ENCODE measurements at places on chromosomes 1 and 21.

DNA sequence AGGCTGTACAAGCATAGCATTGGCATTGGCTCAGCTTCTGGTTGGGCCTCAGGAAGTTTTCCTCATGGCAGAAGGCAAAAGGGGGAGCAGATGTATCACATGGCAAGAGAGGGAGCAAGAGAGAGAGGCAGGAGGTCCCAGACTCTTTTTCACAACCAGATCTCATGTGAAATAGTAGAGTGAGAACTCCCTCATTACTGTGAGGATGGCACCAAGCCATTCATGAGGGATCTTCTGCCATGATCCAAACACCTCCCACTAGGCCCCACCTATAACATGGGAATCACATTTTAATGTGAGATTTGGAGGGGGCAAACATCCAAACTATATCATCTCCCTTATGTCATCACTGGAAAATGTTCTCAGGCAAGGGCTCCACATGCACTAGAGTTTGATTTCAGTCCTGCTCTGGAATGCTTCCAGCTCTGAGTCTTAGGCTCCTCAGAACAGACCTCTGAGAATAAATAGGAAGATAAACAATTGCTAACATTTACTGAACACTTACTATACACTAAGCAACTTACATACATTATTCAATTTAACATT, 39.4 kb upstream of the VTCN1 start:
- no peak for DNase-seq

- DNase-seq = no peak
Measured at GRCh38 chr1:71835442-71835813, 446.9 kb downstream of the NEGR1 start.

- DNase-seq = no peak
Measured at GRCh38 chr1:38908821-38909220, 27.4 kb upstream of the GJA9 start.

- peak; percentile 49 for DNase-seq
Measured at GRCh38 chr1:84174051-84174556, 30.0 kb downstream of the PRKACB start.

- DNase-seq = no peak
Measured at GRCh38 chr21:36169470-36170128, 13.0 kb downstream of the DOP1B start.

DNA sequence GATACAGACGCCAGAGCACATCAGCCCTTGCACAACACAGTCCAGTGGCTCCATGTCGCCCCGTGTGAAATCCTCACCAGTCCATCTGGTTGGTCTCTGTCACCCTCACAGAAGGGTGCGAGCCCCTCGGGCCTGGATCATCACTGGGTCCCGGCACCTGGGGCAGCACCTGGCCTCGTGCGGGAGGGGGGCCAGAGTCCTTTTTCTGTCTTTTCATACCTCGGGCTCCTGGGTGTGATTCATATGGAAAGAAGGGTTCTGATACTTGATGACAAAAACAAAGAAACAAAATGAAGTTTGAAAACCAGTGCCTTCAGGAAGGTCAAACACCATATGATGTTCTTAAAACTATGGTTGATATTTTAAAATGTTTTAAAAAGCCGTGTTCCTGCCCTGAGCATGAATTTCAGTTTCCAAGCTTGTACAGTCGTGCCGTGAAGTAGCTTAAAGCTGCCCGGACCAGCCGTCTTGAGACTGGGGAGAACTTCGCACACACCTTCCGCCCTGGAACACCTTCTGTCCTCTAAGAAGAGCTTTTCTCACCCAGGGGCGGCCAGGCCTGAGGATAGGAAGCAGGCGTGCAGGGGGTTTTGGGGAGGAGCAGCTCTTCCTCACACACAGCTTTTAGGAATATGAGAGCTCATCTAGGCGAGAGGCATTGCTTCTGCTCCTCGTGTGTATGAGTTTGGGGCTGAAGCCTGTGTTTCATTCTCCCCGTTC, 35.2 kb downstream of the SLC37A1 start:
- no peak for DNase-seq

DNA sequence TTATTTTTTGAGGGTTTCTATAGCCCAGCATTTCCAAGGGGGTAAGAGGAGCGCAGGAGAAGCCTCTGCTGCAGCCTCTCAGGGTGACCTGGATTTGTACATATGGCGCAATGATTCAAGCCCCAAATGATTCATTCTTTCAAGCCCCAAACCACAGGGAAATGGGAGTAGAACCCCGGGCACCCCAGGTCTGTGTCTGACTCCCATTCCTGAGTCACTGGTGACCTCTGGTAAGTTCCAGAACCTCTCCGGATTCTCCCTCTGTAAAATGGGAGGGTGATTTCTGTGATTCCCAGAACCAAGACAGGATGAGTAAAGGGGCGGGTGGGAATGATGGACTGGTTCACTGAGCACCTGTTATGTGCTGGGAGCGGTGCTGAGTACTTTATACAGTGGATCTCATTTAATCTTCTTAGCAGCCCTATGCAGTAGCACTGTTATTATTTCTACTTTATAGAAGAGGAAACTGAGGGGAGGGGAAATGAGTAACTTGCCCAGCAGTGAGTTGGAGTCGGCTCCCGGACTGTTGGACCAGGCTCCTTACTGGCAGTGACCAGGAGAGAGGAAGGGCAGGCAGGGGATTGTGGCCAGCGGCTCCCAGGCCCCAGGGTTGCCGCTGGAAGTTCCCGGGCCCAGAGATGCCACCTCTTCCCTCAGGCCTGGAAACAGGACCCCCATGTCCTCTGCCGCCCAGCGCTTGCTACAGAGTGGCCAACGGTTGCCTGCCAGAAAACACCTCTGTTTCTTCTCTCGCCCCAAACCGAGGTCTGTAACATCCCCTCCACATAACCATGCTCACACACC, 20.3 kb upstream of the SLC26A9 start:
- peak; percentile 86 for DNase-seq

DNA sequence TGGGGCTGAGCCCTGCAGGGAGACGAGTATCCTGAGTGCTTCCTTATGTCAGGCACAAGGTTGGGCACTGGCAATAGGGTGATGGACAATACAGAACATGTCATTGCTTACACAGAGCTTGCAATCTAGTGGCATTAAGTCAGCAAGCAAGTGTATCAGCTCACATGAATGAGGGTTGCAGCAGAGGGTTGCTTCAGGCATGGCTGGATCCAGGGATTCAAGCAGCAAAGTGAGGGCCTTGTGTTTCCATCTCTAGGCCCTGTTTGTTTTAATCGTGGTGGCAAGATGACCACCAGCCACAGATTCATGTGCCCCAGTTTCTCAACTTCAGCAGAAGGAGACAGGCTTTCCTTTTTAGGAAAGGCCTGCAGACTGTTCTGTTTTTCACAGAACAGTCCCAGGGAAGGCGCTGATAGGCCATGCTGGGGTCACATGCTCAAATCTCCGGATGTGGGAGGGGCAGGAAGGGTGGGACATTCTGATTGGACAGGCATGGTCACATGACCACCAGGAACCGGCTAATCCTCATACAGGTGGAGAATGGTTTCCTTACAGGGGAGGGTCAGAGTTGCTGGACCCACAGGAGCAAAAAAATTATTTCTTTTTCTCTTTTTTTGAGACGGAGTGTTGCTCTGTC, 14.4 kb downstream of the PLOD1 start:
- no peak for DNase-seq

- DNase-seq = no peak
Measured at GRCh38 chr1:200949626-200950025, 54.9 kb downstream of the INAVA start.
